Activated B cell treated with CpG ODN at 0.5 μM for 24 hours (primary cell): ENCODE measurements at places on chromosomes 5 and 9. TPM values are rescaled to one million over a fixed set of nuclear protein-coding genes. Genes with fewer than 3 reads are reported as not detected.

Gene FCHO2
- total RNA-seq, result 3.2 and 5.3 TPM in 2 replicates

Gene CCDC192
- total RNA-seq, result not detected in 2 replicates

Gene BARHL1
- total RNA-seq, result not detected in 2 replicates

Gene EDIL3
- not detected in 2 replicates for total RNA-seq

Gene CATSPER3
- 0.95 and 0.98 TPM in 2 replicates for total RNA-seq

Gene GFI1B
- 0.07 and 0.38 TPM in 2 replicates for total RNA-seq

Gene SHOC1
- total RNA-seq, result not detected in 2 replicates

Gene PAPPA
- total RNA-seq, result not detected in 2 replicates

Gene ZCCHC7
- 70.3 and 70.8 TPM in 2 replicates for total RNA-seq

Gene PDLIM4
- total RNA-seq, result not detected in 2 replicates

Gene HARS1
- total RNA-seq, result 78.2 and 84.0 TPM in 2 replicates

Gene LEAP2
- 2.5 and 3.3 TPM in 2 replicates for total RNA-seq

Gene ALDH1A1
- total RNA-seq, result not detected in 2 replicates

Gene SLC6A18
- not detected in 2 replicates for total RNA-seq

Gene SVEP1
- not detected in 2 replicates for total RNA-seq

Gene OTP
- not detected in 2 replicates for total RNA-seq

Gene NXNL2
- total RNA-seq, result not detected in 2 replicates

Gene TLN1
- 327 and 362 TPM in 2 replicates for total RNA-seq

Gene WHRN
- 12.4 and 14.5 TPM in 2 replicates for total RNA-seq

Gene CRHBP
- 0.27 TPM in 1 of 2 replicates, not detected in the other for total RNA-seq

Gene DNLZ
- total RNA-seq, result 27.1 and 28.9 TPM in 2 replicates

Gene ANKRD31
- 0.13 and 0.15 TPM in 2 replicates for total RNA-seq

Gene LCN12
- 2.4 TPM in 2 replicates for total RNA-seq

Gene SLC6A19
- not detected in 2 replicates for total RNA-seq

Gene CCL21
- not detected in 2 replicates for total RNA-seq

Gene TTC16
- not detected in 2 replicates for total RNA-seq

Gene COL5A1
- 0.02 TPM in 1 of 2 replicates, not detected in the other for total RNA-seq

Gene MYMK
- not detected in 2 replicates for total RNA-seq

Gene TMEM174
- not detected in 2 replicates for total RNA-seq

Gene MELK
- total RNA-seq, result 0.76 and 1.2 TPM in 2 replicates

Gene TAS2R1
- not detected in 2 replicates for total RNA-seq

Gene C9orf85
- total RNA-seq, result 9.5 and 9.8 TPM in 2 replicates

Gene NR4A3
- total RNA-seq, result 20.7 and 21.5 TPM in 2 replicates

Gene FAM114A2
- 27.4 and 30.5 TPM in 2 replicates for total RNA-seq

Gene MTAP
- 30.4 and 43.2 TPM in 2 replicates for total RNA-seq

Gene HAPLN1
- total RNA-seq, result not detected in 2 replicates

Gene LRRC19
- not detected in 2 replicates for total RNA-seq

Gene ANKRD20A1
- total RNA-seq, result 0.44 and 0.54 TPM in 2 replicates

Gene MAP1B
- 0.09 and 0.10 TPM in 2 replicates for total RNA-seq

Gene EIF4E1B
- not detected in 2 replicates for total RNA-seq

Gene UBE2QL1
- 1.2 and 1.3 TPM in 2 replicates for total RNA-seq

Gene STING1
- 0.91 and 1.1 TPM in 2 replicates for total RNA-seq

Gene DDX46
- total RNA-seq, result 68.8 and 74.1 TPM in 2 replicates

Gene CNTLN
- total RNA-seq, result 0.38 and 0.46 TPM in 2 replicates

Gene GZMA
- total RNA-seq, result not detected in 2 replicates

Gene SPATA31E1
- total RNA-seq, result not detected in 2 replicates

Gene OGN
- not detected in 2 replicates for total RNA-seq

Gene SPATA31A5
- not detected in 2 replicates for total RNA-seq

Gene CCNI2
- total RNA-seq, result 0.44 and 1.5 TPM in 2 replicates

Gene CD74
- total RNA-seq, result 5,323 and 5,628 TPM in 2 replicates

Gene PAEP
- total RNA-seq, result not detected in 2 replicates
